ENCODE measurements at places on chromosomes 1 and 21.

DNA sequence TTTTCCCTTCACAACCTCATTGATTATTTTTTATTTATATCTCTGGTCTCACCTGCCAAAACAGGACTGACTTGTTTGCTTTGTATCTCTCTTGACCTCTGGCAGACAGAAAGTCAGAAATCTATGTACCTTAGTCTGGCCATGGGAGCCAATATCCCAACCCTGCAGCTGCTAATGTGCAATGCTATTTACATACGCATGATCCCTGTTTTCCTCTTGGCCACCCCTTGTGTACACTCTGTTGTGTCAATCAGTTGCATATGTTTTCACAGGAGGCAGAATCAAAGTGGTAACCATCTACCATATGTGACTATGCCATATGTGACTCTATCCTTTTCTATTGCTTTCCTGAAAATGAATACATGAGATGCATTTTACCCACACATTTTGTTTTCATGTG, 688.8 kb downstream of the PLA2G4A start:
- peak; percentile 95 for DNase-seq

GRCh38 chr1:219209578-219209977, 35.9 kb downstream of the LYPLAL1 start:
- no peak for DNase-seq

GRCh38 chr1:30372792-30373433, 350.5 kb downstream of the MATN1 start:
- no peak for DNase-seq

DNA sequence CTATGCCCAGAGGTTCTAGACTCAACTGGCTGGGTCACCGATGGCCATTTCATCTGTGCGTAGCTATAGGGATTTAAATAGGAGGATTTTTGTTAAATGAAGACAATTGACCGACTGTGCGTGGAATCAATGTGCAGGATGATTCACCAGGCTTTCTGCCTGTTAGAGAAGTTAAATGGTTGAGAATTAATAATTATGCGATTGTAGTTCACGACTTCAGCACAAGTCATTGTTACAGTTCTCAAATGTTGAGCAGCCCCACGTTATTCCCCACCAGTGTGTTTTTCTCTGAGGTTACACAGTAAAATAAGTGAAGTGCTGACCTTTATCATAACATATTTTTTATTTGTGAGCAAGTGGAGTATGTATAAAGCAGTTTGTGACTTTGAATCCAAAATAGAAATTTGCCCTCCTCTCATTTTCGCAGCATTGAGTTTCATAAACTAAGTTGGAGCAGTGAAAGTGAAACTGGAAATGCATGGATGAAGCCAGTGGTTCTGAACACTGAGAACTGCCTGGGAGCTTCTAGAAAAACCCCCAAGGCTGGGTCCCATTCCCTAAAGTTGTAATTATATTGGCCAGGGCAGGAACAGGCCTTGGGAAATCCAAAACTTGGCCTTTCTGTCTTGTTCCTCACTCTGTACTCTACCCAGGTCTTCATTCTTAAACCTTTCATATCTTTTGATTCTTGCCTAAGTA, 102.6 kb downstream of the GALNT2 start:
- DNase-seq: no peak

DNA sequence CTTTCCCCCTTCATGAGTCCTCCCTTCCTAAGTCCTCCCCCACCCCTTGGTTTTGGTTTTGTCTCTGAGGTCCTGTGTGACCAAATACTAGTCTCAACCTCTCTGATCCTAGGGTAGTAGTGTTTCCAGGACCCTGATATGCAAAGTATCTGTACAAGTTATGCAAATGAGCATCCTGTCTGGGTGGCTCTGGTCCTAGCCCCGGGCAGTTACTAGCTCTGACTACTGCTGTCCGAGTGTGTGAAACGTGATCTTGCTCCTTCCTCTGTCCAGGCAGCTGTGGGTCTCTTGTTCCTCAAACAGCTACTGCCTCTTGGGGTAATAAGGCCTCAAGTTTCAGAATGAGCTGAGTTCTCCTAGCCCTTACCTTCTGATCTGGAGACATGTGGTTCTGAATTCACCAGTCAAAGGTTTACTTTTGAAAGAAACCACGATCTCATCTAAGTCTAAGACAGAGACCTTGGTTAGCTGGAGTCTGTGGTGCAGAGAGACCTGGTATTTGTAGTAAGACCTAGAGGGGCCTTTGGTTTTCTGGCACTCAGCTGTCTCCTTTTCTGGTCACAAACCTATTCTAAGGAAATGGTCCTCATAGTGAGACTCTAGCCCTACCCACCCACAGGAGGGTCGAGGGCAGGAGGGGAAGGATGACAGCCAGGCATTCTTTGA, 31.0 kb upstream of the IL19 start:
- no peak for DNase-seq

DNA sequence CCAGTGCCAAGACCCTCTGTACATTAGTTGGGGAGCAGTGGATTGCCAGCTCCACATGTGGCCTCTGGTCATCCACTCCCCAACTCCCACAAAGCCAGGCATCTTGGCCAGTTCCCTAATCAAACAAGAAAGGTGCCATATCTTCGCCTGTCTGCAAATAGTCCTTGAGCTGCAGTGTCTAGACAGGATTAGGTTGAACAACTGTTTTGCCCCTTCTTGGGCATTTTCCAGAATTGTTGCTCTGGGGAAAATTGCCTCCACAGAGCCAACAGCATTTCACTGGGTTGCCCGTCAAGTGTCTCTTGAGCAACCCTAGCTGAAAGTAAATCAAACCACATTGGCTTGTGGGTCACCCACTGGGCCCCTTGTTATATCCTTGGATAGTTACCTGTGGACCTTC, 109.3 kb downstream of the GDAP2 start:
- DNase-seq: no peak

- no peak for DNase-seq
Observed at GRCh38 chr1:179144626-179145025, 62.8 kb downstream of the TOR3A start.

GRCh38 chr1:1964811-1965210, 38.8 kb downstream of the CFAP74 start:
- DNase-seq: no peak

GRCh38 chr1:232145768-232146167, 484.2 kb downstream of the SIPA1L2 start:
- DNase-seq: no peak

DNA sequence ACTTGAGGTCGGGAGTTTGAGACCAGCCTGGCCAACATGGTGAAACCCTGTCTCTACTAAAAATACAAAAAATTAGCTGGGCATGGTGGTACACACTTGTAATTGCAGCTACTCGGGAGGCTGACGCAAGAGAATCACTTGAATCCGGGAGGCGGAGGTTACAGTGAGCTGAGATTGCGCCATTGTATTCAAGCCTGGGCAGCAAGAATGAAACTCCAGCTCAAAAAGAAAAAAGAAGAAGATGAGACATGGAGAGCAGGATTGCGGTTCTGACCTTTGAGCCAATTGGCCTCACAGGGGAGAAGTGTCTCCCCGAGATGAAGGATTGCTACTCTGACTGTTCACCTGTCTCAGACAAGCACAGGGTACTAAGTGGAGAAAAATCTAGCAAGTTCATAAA, 6.6 kb downstream of the SCCPDH start:
- no peak for DNase-seq

DNA sequence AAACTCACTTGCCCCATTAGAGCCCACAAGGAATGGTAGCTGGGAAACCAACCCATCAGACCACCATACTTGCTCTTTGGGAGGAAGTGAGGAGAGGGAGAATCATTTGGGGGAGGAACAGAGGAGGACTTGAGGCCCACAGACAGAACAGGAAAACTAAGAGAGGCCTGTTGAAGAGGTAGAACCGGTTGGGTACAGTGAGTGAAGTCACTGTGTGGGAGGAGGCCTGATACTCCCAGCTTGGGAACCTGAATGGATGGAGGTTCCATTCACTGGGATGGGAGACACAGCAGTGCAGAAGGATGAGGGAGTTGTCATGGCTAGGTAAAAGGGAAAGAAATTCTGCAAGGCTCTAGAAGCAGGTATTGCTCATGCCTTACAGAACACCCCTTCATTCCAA, 63.4 kb upstream of the PSEN2 start:
- no peak for DNase-seq

DNA sequence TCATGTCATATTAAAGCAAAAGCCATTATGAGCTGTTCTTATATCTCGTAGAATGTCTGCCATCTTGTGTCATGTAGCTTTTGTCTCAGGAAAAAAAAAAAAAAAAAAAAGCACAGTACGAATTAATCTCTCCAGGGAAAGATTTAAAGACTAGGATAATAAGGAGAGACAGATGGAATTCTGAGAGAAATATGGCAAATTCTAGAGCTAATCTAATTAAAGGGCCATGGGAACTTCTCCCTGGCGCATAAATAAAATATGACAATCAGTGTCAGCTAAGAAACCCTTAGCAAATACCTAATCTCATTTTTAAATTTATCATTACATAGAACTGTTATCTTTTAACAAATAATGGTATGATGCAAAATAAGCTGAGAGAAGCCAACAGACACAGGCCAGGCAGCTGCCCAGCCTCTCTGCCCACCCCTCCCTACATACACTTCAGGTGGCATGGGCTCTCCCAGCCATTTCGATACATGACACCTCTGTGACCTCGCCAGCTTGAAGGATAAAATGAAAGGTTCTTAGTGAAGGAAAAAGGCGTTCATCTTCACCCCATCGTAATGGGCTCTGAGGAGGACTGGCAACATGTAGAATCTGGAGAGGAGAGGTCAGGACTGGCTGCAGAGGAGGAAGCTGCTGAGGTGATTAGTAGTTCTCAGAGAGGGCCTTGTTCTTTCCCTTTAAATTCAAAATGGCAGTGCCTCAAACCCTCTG, 39.8 kb downstream of the DISC1 start:
- no peak for DNase-seq

DNA sequence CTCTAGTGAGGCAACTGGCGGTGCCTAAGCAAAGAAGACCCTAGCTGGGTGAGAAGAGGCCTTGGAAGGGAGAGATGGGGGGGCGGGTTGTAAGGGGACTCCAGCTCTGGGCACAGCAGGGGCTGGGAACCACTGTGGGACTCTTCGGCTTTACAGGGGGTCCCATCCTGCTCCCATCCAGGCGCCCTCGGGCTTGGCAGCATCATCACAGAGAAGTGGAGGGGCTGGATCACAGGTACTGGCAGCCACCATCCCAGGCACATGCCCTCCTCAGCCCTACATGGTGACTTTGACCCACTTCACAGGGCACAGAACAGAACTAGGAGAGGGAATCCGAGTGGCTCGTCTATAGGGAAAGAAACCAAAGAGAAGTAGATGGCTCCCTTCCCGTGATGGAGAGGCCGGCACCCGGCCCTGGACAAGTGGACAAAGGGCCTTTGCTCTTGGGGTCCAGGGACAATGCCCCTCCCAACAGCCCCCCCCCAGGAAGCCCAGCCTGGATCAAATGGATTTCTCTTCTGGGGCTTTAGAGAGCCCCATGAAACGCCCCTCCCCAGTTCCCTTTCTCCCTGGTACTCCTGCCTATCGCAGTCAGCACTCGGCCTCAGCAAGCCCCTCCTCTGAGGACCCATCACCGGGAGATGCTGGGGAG, 54.0 kb upstream of the ECE1 start:
- DNase-seq: no peak

DNA sequence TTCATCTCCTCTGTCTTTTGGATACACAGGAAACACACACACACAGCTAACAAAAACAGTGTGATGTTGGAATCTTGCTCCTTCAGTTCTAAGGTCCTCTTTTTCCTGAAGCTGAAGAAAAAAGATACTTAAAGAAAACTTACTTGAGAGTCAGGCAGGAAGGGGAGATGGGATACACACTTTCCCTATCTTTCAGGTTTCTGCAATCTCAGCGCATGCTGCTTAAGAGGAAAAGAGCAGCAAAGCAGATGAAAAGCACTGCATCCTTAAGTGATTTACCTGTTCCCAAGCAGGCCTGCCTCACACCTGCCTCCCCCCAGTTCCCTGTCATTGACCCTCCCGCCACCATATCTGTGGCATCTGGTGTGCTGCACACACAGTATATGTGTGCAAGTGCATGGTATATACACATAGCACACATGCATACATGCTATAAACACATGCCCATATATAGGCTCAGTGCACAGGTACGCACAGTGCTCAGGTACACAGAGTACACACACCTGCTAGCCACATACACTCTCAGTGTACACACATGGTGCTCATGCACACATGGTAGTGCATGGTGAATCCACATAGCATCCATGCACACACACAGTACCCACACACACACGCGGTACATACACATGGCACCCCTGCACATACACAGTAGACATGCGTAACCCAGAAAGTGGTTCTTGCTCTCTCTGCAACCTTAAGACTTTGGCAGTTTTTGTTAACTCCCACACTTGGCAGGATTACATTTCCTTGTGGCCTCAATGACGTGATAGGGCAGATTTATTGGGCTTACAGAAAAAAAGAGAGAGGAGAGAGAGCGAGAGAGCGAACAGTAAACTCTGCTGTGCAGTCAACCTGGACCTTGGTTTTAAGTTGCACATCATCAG, 166.9 kb downstream of the TOMM20 start:
- DNase-seq: no peak
